ENCODE measurements at places on chromosomes 6 and 20.

- no peak for DNase-seq
These were observed 167.1 kb upstream of the ZNF337 start for GRCh38 chr20:25863536-25864325.

GRCh38 chr20:19288061-19288460 lies 75.6 kb downstream of the SLC24A3 start:
- no peak for DNase-seq

- DNase-seq: no peak
These were observed 736.0 kb downstream of the CD109 start for GRCh38 chr6:74431873-74432580.

DNA sequence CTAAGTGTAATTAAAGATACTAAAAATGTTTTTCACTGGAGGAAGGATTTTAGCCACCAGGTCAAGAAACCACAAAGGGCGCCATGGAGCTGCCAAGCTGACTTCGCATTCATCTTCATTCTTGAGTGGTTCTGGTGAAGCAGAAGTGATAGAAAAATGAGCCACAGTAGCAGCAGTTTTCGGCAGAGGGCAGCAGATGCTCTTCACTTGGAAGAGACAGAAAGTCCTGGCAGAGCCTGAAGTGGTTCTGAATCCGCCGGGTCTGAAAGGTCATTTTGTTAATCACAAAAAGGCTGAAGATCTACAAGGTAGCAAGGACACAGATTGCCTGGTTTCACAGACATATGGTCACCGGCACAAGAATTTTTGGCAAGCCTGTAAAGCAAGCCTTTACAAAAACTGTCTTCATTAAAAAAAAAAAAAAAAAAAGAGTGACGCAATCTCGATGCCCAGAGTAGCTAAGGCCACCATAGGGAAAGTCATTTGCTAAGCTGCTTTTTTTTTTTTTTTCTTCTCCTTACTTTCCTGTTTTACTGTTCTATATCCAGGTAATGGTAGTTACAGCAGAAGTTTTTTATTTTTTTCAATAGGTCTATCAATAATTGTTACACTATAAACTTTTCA lies 345.1 kb upstream of the AGPAT4 start:
- DNase-seq: no peak

DNA sequence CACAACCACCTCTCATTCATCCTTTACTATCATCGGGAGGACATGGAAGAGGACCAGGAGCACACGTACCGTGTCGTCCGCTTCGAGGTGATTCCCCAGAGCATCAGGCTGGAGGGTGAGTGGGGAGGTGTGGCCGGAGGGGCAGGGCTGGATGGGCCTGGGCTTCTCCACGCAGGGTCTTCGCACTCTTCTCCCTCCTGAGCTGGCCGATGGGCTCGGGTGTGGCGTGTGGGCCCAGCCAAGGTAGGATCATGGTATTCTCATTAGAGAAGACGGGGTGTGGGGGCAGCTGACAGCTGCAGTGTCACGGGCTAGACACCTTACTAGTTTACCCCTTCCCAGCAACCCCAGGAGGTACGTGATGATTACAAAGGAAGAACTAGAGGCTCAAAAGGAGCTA lies 33.5 kb downstream of the TM9SF4 start:
- DNase-seq: no peak

- no peak for DNase-seq
These were observed 27.8 kb downstream of the ABT1 start for GRCh38 chr6:26624557-26624956.

- DNase-seq: no peak
These were observed 185.3 kb upstream of the AGPAT4 start for GRCh38 chr6:161459008-161459615.

Data from CD4-positive, alpha-beta T cell treated with Interleukin-17A for 4 hours (primary cell).